NCI-H1048 (cell line): ENCODE measurements at places on chromosomes 12 and 14.

DNA sequence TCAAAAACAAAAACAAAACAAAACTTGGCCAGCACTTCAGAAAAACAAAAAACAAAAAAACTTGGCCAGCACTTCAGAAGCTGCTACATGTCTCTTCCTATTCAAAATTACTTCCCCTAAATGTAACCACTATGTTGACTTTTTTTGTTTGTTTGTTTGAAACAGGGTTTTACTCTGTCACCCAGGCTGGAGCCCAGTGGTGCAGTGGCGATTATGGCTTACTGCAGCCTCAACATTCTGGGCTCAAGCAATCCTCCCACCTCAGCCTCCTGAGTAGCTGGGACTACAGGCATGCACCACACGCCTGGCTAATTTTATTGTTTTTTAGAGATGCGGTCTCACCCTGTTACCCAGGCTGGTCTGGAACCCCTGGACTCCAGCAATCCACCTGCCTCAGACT is 38.0 kb upstream of the PPP4R3A start:
- no peak for DNase-seq

GRCh38 chr12:88450136-88450535 is 130.1 kb downstream of the KITLG start:
- no peak for DNase-seq

- DNase-seq = no peak
Measured at GRCh38 chr14:93011650-93012325, 88.8 kb downstream of the CHGA start.

DNA sequence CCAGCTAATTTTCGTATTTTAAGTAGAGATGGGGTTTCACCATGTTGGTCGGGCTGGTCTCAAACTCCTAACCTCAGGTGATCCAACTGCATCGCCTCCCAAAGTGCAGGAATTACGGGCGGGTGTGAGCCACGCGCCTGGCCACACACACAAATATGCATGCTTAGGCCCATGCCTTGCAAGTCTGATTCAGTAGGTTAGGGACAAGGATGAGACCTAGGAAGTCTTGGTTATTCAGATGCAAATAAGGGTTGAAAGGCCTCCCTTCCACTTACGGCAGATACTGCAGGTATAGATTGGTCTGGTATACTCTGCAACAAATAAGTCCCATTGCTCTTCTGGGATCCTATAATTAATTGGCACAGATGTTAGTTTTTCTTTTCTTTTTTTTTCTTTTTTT is 32.9 kb downstream of the TXNRD1 start:
- no peak for DNase-seq

DNA sequence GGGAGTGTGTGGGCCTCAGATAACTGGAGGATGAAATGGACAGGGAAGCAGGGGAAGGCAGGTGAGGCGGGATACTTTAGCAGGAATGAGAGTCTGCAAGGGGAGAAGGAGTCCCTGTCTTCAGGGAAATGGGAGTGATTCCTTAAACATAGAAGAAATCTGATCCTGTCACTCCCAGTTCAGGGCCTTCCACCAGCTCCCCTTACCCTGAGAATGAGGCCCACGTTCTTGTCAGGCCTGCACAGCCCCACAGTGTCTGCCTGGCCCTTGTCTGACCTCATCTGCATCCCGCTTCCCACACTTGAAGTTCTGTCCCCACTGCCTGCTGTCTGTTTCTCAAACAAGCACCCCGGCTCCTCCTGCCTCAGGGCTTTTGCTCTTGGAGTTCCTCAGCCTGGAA is 12.6 kb upstream of the LRP1-AS start:
- DNase-seq = no peak

GRCh38 chr12:76470028-76470939 is 89.3 kb downstream of the OSBPL8 start:
- no peak for DNase-seq

DNA sequence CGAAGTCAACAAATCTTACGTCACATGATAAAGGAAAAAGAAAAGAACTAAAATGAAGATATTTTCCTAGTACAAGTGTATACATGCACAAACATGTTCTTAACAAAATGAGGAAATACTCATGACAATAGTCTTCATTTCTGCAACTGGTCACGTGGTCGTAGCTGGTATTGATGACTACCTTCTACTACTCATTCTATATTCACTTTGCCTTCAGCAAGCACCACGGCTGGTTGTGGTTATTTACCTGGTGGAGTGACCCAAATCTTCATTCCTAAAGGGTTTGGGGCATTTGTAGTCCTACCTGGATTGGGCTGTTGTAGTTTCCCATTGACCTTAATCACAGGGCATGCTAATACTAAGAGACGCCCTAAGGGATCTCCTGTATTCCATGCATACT is 51.2 kb downstream of the FIGNL2 start:
- no peak for DNase-seq

- DNase-seq = no peak
Measured at GRCh38 chr12:104792570-104792969, 165.5 kb downstream of the SLC41A2 start.

- no peak for DNase-seq
Measured at GRCh38 chr12:85157035-85157603, 121.0 kb downstream of the LRRIQ1 start.
